Spleen (tissue), 13 donors: ENCODE measurements at places on chromosomes 3 and 15. TPM values are rescaled to one million over a fixed set of nuclear protein-coding genes. Genes with fewer than 3 reads are reported as not detected.

DNA sequence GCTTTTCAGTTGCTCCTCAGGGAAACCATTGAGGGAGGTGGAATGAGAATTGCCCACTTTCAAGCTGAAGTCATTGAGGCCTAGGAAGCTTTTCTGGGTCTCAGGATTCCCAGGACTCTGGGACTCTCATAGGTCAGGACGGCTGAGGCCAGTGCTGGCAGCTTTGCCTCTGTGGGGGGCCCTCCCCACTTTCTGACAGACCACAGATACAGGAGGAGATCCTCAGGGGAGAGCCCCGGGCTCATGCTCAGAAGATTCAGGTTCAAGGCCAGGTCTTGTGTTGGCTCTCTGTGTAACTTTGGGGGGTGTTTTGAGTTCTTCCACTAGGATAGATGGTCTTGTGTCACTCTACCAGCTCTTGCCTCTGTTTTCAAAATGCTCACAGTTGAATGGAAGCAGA lies 50.0 kb downstream of the SMAD6 start:
- no peaks in the 10 kb centered on the region for H3K27me3 ChIP-seq
- DNase-seq: no peak
- H3K4me3 ChIP-seq: no peak overlapping the region
- no peaks in the 10 kb centered on the region for H3K36me3 ChIP-seq
- H3K27ac ChIP-seq: no peak overlapping the region

DNA sequence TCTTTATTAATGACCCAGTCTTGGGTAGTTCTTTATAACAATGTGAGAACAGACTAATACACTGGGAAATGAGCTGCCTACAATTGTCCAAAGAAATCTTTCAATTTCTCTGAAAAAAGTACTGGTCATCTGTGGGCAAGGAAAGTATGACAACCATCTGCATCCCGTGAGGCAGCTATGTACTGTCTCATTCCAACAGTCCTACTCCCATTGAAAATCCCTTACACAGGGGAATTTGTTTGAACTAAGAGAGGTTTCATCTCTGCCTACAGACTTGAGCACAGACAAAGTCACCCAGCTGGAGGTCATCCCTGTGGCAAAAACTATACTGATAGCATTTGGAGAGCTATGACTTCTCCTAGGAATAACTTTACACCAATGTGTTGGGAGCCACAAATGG lies 27.1 kb downstream of the SHC4 start:
- no peaks in the 10 kb centered on the region for H3K27me3 ChIP-seq
- H3K4me1 ChIP-seq: no peaks in the 10 kb centered on the region
- no peak overlapping the region for H3K4me3 ChIP-seq
- no peak for DNase-seq

DNA sequence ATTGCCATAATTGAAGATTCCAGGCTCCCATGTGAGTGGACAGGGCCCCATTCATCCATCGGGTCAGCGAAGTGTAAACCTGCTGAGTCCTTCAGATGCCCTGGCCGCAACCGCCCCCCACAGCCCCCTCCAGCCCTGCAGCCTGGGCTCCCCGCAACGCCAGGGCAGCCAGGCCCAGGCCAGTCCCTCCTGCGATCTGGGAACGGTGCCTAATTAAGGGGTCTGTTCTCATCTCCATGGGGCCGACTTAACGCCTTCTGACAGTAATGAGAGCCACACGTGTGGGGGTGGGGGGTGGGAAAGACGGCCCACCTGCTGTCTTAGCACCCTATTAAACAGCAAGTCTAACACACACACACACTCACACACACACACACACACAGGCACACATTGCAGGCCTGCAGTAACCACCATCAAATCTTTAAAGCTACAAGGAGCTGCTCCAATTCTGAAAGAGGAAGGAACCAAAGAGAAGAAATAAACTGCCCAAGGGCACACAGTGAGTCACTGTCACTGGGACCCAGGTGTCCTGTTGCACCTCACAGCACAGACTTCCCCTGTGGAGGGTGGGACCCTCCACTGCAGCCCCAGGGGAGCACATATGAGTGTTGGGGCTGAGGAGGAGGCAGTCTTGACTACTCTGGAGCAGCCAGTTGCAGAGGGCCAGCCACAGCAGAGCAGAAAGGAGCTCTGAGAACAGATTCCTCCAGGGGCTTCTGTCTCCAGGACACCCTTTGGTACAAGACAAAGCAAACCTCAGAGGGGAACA lies 31.8 kb upstream of the HES1 start:
- no peak overlapping the region for H3K4me3 ChIP-seq
- no peaks in the 10 kb centered on the region for H3K27me3 ChIP-seq
- DNase-seq: peak; percentile 91
- no peaks in the 10 kb centered on the region for H3K36me3 ChIP-seq
- peaks cover 42% of the 10 kb centered on the region for H3K4me1 ChIP-seq

GRCh38 chr3:13495351-13495813 lies 15.3 kb downstream of the HDAC11 start:
- DNase-seq: peak; percentile 34
- H3K27me3 ChIP-seq: no peaks in the 10 kb centered on the region
- H3K4me3 ChIP-seq: no peak overlapping the region
- no peak overlapping the region for H3K27ac ChIP-seq
- H3K36me3 ChIP-seq: peaks cover 4% of the 10 kb centered on the region

GRCh38 chr3:55620351-55621025 lies 133.4 kb upstream of the WNT5A start:
- H3K36me3 ChIP-seq: no peaks in the 10 kb centered on the region
- no peak for DNase-seq
- H3K4me3 ChIP-seq: no peak overlapping the region
- H3K27me3 ChIP-seq: no peaks in the 10 kb centered on the region
- H3K27ac ChIP-seq: no peak overlapping the region

ZNF501 gene
- 5.0 TPM for total RNA-seq

GRCh38 chr3:71077070-71077469 lies 506.5 kb downstream of the FOXP1 start:
- H3K4me3 ChIP-seq: no peak overlapping the region
- H3K36me3 ChIP-seq: no peaks in the 10 kb centered on the region
- peaks cover 83% of the 10 kb centered on the region for H3K4me1 ChIP-seq
- DNase-seq: no peak
- no peaks in the 10 kb centered on the region for H3K27me3 ChIP-seq

TGM4 gene
- not detected for total RNA-seq

DNA sequence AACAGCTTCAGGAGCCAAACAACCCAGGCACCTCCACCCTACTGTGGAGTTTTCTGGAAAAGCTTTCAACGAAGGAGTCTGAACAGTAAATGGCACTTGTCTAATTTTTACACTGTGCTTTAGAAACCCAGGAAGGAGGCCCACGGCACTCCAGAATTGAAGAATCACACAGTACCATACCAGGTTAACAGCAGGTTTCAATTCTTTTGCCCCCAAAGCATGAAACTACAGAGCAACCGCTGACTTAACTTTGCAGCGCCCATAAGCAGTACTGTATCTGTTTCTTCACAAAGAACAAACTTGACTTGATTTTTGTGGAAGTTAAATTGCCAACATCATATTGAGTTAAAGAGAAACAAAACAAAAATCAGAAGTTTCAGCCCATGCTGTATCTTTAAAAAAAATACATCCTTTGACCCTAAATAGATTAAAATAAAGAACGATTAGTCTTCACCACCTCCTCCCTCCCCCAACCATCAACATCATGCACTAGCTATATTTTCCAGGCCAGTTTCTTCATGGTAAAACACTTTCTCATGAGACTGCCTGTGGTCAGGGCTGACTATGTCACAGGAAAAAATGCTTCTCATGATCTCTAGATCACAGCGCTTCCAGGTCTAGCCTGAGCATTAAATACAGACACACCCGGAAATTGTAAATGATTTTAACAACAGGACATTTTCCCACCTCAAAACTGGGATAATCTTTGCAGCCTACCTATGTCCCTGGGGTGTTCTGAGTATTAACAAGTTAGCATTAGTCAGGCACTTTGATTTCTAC lies 456.3 kb downstream of the FOXP1 start:
- peak overlapping the region; percentile 53 for H3K4me3 ChIP-seq
- DNase-seq: no peak
- H3K36me3 ChIP-seq: no peaks in the 10 kb centered on the region
- H3K27me3 ChIP-seq: no peaks in the 10 kb centered on the region
- H3K4me1 ChIP-seq: peaks cover 62% of the 10 kb centered on the region

HDC gene
- total RNA-seq: 2.9 TPM

SIDT1 gene
- total RNA-seq: 47.4 TPM

KLF13 gene
- 92.1 TPM for total RNA-seq

HCLS1 gene
- 501 TPM for total RNA-seq

GRCh38 chr15:95021816-95022215 lies 790.5 kb downstream of the MCTP2 start:
- H3K4me3 ChIP-seq: no peak overlapping the region
- no peak overlapping the region for H3K27ac ChIP-seq
- H3K4me1 ChIP-seq: peaks cover 5% of the 10 kb centered on the region
- H3K27me3 ChIP-seq: no peaks in the 10 kb centered on the region
- H3K36me3 ChIP-seq: no peaks in the 10 kb centered on the region

PLSCR2 gene
- not detected for total RNA-seq

COPG1 gene
- total RNA-seq: 128 TPM

ZNF80 gene
- total RNA-seq: 1.8 TPM

MORC1 gene
- not detected for total RNA-seq

DNA sequence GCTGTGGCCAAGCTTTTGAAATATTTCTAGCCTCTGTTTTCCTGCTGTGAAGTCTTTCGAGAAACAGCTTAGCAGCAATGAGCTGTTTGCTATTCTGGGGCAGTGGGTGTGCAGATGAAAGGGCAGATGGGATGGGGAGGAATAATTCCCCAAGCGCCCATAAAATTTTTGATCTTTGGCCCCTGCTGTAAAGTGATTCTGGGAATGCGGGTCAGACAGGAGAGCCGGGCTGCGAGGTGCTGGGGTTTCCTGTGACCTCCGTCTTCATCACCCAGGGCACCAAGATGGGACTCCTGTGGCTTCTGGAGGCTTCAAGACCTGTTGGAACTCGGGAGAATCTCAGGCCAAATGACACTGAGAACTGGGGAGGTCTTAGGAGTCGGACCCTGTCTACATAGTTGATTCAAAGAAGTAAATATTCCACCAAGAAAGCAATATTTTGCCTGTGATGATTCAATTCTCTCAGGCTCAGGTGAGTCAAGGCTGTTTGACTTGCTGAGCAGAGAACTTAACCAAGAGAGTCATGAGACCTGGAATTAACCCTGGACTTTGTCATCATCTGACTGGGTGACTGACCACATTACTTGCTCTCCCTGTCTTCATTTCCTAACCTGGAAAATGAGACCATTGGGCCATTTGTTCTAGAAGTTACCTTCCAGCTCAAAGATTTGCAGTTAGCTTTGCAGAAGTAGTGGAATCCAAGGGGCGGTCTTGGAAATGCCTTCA lies 86.4 kb downstream of the POLR2M start:
- no peaks in the 10 kb centered on the region for H3K27me3 ChIP-seq
- DNase-seq: no peak
- no peak overlapping the region for H3K4me3 ChIP-seq
- H3K27ac ChIP-seq: no peak overlapping the region
- no peaks in the 10 kb centered on the region for H3K4me1 ChIP-seq

DNA sequence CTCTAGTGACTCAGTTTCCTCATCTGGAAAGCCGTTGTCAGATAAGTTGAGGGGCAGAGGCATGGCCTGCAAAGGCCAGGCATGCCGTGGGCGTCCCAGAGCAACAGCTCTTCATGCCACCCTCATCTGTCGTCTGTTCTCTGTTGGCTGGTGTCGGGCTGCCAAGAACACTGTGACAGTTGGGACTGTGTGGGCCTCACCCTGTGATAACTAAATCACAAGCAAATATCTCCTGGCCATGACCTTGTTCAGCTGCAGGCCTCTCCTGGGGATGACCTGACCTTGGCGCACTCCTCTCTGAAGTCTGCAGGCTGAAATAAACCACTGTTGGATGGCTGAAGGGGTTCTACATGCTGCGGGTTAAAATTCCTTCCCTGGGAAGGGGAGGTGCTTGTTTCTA lies 145.9 kb downstream of the SHQ1 start:
- no peak for DNase-seq
- H3K4me1 ChIP-seq: no peaks in the 10 kb centered on the region
- no peaks in the 10 kb centered on the region for H3K27me3 ChIP-seq
- H3K4me3 ChIP-seq: no peak overlapping the region
- H3K36me3 ChIP-seq: no peaks in the 10 kb centered on the region

OR5K2 gene
- total RNA-seq: not detected

DNA sequence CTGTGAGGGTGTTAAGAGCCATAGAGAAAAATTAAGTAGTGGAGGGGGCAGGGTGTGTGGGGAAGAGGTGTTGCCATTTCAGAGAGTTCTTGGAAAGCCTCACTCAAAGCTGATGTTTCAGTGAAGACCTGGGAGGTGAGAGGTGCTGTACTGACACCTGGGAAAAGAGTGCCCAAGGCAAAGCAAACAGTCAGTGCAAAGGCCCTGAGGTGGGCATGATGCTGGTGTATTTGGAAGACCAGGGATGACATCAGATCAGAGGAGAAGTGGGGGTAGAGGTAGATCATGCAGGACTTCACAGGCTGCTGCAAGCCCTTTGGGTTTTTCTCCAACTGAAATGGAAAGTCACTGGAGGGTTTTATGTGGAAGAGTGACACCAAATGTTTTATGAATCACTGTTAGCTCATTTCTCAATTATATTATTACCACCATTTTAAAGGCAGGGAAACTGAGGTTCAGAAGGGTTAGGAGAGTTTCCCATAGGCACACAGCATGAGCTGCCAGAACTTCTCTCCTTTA lies 42.8 kb upstream of the SMAD3 start:
- H3K36me3 ChIP-seq: no peaks in the 10 kb centered on the region
- no peak overlapping the region for H3K4me3 ChIP-seq
- H3K4me1 ChIP-seq: peaks cover 56% of the 10 kb centered on the region
- no peaks in the 10 kb centered on the region for H3K27me3 ChIP-seq
- DNase-seq: no peak
- H3K27ac ChIP-seq: no peak overlapping the region

DNA sequence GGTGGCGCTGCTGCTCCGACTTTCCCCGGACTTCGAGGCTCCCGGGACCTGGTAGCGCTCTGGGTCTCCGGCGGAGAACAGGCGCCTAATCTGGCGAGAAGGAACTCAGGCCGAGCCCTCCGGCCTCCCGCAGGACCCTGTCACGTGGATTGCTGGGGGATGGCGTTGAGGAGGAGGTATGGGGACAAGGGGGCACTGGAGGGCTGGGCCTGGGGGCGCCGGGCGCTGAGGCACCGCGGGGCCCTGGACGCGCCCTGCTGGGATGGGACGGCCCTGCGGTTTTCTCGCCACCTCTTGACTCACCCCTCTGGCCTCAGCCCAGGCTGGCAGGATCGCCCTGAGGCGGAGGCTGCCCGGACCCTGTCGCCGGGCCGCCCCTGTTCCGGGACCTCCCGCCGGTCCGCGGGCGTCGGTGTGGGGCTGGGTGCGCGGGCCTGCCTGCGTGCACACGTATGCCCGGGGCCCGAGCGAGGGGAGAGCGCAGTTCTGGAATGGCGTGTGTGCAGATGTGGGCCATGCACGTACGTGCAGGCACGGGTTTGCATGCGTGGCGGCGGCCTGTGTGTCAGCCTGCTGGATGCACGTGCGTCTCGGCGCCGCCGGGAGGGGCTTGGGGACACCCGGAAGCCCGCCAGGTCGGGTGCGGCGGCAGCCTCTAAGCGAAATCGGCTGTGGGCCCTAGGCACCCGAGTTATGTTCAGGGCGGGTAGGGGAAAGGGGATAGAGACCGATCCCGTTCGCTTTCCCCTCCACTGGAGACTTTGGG lies 752 bp downstream of the C15orf39 start:
- H3K36me3 ChIP-seq: peaks cover under 1% of the 10 kb centered on the region
- H3K4me3 ChIP-seq: peak overlapping the region; percentile 95
- no peaks in the 10 kb centered on the region for H3K27me3 ChIP-seq
- peak; percentile 97 for DNase-seq

- no peak overlapping the region for H3K4me3 ChIP-seq
- no peaks in the 10 kb centered on the region for H3K36me3 ChIP-seq
- peaks cover 21% of the 10 kb centered on the region for H3K4me1 ChIP-seq
- H3K27ac ChIP-seq: peak overlapping the region; percentile 81
- no peaks in the 10 kb centered on the region for H3K27me3 ChIP-seq
- DNase-seq: no peak
These were observed 17.3 kb downstream of the SUCNR1 start for GRCh38 chr3:151890721-151891141.
